ENCODE measurements at places on chromosomes 6 and 20.

DNA sequence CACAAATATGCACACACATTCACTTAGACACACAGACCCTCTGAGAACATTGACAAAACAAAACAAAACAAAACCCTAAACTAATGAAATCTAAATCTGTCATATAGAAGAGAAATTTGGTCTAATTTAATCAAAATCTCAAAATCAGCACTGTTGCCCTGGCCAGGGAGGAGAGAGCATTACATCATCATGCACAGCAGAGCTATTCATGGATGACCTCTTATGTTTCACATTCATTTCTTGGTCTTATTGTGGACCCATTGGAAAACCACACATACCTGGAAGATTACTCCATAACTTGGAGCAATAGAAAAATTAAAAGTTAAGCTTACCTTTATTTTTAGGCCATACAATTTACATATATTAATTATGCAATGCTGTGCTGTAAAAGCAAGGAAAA lies 1223.6 kb upstream of the GJE1 start:
- peak; percentile 25 for DNase-seq

DNA sequence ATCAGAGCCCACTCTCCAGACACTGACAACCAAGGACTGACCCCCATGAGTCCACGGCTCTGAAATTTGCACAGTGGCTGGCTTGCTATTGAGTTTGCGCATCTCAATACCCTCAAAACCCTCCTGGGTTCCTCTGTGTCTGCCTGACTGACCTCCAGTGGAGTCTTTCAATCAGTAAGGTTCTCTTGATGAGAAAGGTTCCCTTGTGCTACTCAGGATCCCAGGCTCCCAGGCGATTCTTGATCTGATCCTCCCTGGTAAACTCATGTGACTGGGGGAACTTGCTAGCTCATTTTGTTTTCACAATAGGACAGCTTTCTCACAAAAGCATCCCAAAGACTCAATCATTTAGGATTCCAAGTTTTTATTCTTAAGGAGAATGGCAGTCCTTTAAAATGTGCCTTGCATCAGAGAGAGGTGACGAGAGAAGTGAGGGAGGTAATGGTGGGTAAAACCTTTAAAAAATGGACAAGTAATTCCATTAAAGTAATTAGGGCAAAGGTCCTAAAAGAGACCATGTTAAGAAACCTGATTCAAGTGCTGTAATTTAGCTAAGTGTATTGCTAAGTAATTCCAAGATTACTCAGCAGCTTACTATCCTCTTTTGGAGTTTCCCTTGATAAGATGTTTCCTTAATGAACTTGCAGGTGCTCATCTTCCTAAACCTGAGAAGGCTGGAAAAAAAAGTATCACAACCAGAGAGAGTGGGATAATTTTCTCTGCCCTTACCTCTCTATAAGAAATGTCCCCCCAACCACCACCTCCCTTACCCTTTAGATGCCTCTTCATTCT lies 304.7 kb upstream of the SGK1 start:
- no peak for DNase-seq

DNA sequence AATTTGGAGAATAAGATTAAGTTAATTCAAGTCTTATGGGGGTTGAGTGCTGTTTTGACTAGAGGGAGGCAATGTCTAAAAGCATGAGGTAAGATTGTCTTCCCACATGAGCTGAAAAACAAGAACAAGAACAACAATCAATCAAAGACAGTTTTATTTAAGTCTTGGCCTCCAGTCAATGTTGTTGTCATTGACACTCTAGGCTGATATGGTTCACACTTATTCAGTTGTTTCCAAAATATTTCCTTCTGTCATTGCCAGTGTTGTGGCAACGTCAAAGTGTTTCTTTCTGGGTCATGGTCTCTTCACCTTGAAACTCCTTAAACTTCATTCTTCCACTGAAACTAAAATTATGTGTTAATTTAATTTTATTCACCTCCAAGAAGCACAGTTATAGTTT lies 72.4 kb downstream of the GRIK2 start:
- no peak for DNase-seq

- no peak for DNase-seq
Observed at GRCh38 chr6:4176907-4177306, 41.5 kb upstream of the ECI2 start.

- peak; percentile 33 for DNase-seq
Observed at GRCh38 chr6:35259948-35260590, 534 bp downstream of the ZNF76 start.

GRCh38 chr6:122116835-122117627 lies 282.4 kb upstream of the HSF2 start:
- no peak for DNase-seq
